ENCODE measurements at places on chromosomes 4 and X.

DNA sequence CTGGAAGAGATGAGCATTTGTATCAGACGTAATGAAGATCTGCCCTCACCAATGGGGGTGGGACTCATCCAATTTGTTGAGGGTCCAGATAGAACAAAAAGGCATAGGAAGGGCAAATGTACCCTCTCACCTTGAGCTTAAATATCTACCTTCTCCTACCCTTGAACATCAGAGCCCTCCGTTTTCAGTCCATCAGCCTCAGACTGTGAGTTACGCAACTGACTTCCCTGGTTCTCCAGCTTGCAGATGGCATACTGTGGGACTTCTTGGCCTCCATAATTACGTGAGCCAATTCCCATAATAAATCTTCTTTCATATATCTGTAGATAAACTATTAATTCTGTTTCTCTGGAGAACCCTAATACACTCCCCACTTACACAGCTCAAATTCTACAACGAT lies 56.5 kb upstream of the GUCY1A1 start:
- no peak for DNase-seq

- no peak for DNase-seq
These were observed 55.8 kb upstream of the GIMD1 start for GRCh38 chr4:106424426-106424825.

DNA sequence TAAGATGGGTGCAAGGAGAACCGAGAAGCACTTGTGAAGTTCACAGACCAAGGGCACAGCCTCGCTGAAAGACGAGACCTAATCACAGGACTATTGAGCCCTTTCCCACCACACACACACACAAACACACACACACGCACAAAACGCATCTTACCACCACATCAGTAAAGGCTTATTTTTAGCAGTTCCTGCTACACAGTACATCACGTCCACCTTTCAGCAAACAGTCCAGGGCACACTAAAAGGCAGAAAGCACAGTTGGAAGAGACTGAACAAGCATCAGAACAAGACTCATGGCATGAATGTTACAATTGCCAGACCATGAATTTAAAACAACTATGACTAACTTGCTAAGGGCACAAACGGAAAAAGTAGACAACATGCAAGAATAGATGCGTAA lies 83.6 kb upstream of the MAPK10 start:
- DNase-seq = no peak

- peak; percentile 50 for DNase-seq
These were observed 43.7 kb upstream of the TMSB15B start for GRCh38 chrX:103918571-103919269.

DNA sequence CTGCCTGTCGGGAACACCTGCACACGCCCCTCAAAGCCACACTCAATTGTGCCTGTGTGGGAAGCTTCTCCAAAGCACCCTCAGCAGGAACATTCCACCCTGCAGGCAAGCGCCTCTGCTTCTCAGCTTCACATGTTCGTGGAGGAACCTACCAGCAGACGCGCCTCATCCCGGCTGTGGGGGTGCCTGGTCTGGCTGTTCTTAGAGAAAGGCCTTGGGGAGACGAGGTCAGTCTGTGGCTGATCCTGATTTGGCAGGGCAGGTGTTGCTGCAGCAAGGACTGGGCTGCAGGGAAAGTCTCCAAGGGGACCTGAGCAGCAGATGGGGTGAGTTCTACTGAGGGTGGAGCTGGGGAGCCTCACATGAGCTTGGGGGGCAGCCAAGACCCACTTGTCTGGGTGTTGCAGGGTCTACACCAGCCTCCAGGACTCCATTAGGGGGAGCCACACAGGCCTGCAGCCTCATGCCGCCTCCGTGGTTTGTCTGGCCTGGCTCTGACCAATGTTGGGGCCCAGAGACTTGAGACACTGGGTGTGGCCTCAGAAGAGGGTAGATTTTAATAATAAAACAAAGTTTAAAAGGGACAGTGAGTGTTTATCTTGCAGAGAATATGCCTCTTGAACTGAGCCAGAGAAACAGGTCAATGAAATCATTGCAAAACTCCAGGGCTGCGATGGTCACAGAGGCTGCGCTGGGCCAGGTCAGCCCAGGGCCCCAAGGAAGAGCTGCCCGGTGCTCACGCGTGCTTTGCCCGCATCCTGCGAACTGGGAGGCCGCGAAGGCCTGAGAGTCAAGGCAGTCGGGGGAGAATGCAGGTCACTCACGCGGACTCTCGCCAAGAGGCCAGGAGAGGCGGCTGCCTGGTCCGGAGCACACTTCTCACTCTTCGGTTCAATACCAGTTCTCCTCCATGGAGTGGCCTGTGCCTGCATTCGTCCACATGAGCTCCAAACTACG lies 21.1 kb downstream of the RNF212 start:
- peak; percentile 15 for DNase-seq

DNA sequence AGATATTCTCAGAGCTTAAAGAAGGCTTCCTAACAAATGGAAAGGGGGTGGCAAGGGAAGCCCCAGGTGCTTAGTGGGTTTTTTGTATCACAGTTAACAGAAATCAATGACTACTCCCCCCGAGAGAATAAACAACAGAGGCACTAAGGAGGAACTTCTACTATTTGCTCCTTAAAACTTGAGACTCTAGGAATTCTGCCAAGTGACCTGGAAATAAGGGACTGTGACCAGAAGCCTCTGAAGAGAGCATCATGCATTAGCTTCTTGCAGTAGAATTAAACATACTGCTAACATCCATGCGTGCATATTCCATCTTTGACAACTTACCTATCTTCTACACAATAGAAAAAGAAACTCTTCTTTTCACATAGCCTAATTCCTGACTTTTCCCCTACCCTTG lies 86.8 kb downstream of the CAMK2D start:
- DNase-seq = no peak

DNA sequence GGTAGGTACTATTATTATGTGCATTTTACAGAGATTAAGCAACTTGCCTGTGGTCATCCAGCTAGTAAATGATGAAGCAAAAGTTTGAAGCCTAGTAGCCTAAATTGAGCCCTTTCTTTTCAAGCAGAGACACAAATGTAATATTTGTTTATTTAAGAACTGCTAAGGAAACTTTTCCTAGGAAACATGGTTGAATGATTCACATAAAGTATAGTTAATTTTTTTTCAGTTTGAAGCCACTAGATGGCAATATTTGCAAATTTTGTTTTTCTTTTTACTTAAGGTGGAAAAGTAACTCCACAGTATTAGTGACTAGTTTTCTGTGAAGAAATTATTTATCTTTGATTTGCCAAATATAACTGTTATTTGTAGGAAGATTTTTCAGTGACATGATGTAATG lies 52.8 kb upstream of the ANKRD17 start:
- DNase-seq = no peak

GRCh38 chr4:179112441-179113170 lies 1670.4 kb upstream of the AGA start:
- no peak for DNase-seq

DNA sequence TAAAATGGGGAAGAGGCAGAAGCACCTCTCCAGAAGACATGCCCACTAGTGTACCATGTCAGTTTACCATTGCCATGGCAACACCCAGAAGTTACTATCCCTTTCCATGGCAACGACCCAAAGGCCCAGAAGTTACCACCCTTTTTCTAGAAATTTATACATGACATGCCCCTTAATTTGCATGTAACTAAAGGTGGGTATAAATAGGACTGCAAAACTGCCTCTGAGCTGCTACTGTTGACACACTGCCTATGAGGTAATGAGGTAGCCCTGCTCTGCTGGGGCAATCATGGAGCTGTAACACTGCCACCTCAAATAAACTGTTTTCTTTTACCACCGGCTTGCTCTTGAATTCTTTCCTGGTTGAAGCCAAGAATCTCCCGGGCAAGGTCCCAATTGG lies 13.9 kb upstream of the BEX4 start:
- no peak for DNase-seq

DNA sequence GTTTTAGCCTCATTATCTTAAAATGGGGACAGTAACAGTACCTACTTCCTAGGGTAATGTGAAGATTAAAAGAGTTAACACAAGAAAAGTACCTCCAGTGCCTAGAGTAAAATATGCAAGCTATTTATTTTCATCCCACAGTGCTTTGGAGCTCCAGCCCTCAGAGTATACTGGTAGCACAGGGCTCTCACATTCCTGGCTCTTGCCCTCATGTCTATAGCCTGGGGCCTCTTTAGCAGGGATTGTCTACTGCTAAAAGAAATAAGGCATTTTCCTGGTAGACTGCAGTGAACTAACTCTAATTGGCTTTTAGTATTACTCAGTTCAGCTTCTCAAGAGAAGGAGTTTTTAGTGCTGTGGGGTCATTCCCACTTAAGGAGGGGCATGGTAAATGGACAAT lies 60.8 kb downstream of the RRAGB start:
- no peak for DNase-seq

GRCh38 chr4:110869862-110870572 lies 247.1 kb upstream of the PITX2 start:
- DNase-seq = no peak

GRCh38 chrX:69556060-69557011 lies 52.2 kb downstream of the NALF2 start:
- no peak for DNase-seq

DNA sequence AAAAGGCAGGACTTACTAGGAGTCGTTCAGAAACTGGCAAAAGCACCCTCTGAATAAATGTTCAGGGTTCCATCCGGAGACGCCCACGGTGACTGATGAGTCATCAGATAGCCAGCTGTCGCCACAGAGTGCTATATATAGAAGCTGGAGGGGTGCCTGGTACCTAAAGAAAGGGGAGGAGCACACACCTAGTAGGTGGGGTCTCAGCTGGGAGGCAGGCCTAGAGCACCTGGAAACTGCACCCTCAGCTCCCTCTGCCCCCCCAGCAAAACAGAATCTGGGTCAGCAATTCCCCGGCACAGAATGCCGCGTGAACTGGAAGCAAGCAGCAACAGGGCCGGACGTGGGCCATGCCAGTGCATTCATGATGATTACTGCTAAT lies 242.0 kb downstream of the BCOR start:
- no peak for DNase-seq

DNA sequence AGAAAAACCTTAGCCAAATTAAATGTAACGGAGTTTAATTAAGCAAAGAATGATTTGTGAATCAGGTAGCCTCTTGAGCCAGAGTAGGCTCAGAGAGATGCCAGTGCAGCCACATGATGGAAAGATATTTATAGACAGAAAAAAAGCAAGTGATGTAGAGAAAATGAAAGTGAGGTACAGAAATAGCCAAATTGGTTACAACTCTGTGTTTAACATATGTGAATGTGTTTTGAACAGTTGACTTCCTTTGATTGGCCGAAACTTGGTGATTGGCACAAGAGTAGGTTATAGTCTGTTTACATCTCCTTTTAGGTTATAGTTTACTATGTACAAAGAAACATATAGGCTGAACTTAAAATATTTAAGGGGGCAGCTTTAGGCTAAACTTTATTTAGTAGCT lies 459.9 kb upstream of the BOD1L1 start:
- no peak for DNase-seq

- no peak for DNase-seq
These were observed 31.9 kb downstream of the HTR2C start for GRCh38 chrX:114615765-114616164.

- no peak for DNase-seq
These were observed 560 bp downstream of the CT47C1 start for GRCh38 chrX:119073200-119073905.

- DNase-seq = no peak
These were observed 11.6 kb downstream of the IL15 start for GRCh38 chr4:141647966-141648365.

DNA sequence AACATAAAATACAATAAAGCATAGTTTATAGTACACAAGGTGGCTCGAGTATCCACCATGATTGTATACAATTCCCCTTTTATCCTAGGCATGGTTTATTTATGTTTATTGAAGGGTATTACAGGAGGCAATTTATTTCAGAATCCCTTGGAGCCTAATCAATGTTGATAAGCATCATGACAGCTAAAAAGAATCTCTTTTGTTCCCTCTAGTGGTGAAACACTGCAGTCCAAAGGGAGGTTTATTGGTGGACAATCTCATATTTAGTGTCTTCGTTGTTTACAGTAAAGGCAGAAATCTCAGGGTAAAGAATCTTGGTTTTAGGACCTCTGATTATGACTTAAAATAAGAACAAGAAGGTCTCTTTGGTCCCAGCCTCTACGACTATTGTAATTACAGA lies 1712.5 kb downstream of the C4orf33 start:
- DNase-seq = peak; percentile 15

GRCh38 chr4:1026115-1026514 lies 14.7 kb downstream of the FGFRL1 start:
- DNase-seq = no peak

GRCh38 chr4:78949735-78950134 lies 10.5 kb upstream of the PAQR3 start:
- no peak for DNase-seq

DNA sequence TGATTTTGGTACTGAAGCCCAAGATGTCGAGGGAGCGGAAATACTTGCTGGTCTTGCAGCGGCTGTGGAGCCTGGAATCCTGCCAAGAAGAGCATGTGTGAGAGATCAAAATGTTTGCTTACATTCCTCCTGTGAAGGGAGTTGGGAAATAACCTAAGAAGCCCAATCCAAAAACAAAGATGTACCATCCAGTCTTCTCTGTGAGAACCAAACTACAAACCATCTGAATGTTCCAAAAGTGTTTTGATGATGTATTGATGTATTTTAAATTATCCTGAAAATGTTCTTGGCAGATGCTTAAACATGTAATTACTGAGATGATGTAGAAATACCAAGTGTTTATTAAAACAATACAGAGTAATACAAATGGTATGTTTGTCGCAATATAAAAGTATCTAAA lies 10.1 kb upstream of the ADH1A start:
- DNase-seq = peak; percentile 45

DNA sequence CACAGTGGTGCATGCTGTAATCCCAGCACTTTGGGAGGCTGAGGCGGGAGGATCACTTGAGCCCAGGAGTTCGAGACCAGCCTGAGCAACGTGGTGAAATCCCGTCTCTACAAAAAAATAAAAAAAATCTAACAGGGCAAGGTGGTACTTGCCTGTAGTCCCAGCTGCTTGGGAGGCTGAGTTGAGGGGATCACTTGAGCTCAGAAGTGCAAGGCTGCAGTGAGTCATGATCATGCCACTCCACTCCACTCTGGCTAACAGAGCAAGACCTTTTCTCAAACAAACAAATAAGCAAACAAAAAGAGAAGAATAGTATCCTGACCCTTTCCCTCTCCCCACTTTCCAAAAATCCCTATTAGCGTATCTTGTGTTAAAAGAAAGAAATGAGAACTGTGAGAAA lies 52.7 kb downstream of the NPY1R start:
- no peak for DNase-seq

DNA sequence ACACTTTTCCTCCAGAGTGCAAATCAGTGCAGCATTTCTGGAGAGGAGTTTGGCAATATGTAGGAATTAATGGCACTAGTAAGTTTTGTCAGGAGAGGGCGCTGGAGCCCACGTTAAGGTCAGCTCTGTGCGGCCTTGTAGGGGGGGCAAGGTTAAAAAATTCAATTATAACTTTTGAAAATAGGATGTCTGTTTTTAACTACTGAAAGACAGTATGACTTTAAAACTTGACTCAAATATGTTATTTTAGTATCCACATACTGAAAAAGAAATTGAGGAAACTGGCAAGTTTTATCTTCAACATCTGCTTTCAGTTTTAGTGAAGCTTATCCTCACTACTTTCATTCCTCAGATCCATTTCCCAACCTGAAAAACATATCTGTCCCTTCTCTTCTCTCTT lies 30.9 kb upstream of the HSD17B13 start:
- peak; percentile 50 for DNase-seq
